Urinary bladder (tissue), 4 donors: ENCODE measurements at places on chromosomes 1 and 21. TPM values are rescaled to one million over a fixed set of nuclear protein-coding genes. Genes with fewer than 3 reads are reported as not detected.

DNA sequence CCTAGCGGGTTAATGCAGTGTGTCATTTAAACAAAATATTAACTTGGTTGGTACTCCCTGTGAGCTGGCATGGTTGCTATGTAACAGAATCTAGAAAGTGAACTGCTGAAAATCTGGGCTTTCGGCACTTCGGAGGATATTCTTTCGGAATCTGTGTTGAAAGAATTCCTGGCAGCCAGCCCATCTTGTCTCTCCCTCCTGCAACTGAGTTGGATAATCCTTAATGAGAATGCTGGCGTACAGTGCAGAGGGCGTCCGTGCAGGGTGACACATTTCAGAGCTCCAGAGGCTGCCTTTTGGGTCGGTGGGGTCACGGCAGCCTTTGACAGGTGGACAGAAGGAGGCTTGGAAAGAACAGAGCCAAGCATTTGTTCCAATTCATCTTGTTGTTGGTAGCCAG is 3.7 kb downstream of the KAZN start:
- no peak for DNase-seq

DNA sequence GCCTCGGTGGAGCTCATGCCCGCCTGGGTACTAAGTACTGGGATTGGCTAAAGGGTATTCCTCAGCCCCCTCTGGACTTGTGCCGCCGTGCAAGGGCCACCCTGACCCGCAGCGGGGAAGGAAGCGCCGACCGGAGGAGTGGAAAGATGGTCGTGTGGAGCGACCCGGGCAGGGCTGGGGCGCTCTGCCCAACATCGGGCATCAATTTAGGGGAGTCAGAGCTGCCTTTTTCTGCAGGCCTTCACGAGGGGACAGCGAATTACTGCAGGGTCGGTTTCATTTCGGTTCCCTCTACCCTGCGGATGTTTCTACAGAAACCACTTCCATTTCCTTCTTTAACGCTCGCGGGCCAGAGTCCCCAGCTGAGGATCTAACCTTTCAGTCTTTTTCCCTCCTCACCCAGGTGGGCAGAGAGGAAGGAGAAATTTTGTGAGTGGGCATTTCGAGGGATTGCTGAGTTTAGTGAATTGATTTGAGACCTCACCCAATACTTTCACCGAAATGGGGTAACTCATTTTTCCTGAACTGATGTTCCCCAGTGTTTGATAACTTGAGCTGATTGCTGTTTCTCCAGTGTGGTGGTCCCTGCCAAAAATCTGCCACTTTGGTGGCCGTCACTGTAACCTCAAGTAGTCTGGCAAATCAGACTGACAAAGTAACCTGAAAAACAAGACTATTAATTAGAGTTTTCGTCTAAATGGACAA is 1.1 kb downstream of the TOR1AIP1 start:
- DNase-seq, result no peak

DNA sequence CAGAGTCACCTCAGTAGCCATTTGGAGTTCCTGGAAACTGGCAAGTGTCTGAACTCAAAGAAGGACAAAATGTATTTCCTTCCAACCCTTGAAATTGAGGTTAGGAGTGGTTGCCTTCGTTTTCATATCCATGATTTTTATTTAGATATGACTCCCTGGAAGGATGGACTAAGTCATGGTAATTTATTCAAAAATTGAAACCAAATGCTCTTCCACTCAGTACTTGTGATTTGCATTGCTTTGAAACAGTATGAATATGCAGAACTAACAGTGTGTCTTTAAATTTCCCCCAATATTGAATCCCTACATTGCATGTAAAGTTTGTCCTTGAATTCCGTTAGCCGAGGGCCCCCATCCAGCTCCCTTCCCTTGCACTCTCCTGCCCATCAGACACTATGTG is 112.1 kb upstream of the DNAH14 start:
- no peak for DNase-seq

DNA sequence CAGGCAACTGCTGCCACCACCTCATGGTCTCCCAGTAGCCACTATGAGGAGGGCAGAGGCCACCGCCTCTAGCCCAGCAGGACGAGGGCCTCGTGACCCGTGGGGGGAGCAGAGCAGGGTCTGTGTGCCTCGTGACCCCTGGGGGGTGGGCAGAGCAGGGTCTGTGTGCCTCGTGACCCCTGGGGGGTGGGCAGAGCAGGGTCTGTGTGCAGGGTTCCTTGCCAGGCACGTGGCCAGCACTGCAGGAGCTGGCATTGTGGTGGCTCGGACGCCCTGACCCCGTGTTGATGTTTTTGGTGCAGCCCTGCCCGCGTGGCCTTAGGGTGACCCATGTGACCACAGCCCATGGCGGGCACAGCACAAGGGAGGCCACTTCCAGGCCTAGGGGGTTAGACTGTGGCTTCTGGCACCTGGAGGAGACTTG is 52.8 kb downstream of the SLX9 start:
- DNase-seq, result no peak

DNA sequence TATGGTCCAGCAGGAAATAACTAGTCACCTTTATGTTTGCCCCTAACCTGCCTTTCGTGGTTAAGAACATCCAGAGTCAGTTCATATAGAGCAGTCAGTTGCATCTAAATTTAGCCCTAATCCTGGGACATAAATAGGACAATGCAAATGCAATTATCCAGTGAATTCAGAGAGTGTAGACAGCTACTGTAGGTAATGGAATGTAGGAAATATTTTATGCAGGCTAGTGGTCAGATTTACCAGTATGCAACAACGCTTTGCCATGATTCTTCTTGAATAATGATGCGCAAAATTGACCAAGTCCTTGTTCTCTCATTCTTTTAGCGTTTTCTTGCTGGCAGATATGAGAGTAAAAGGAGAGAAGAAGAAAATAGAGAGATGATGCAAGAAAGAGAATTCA is 165.4 kb downstream of the LMX1A start:
- DNase-seq, result no peak

GRCh38 chr1:90262791-90263190 is 267.9 kb downstream of the ZNF326 start:
- DNase-seq, result no peak

Gene SYT6
- 0.37 TPM for total RNA-seq

Gene RGS8
- 0.05 TPM for total RNA-seq

Gene CLDN14
- 0.16 TPM for total RNA-seq

Gene KCTD3
- total RNA-seq, result 93.6 TPM

Gene S100B
- total RNA-seq, result 31.9 TPM
